ENCODE measurements at places on chromosomes 3 and 15.

- DNase-seq = no peak
Observed at GRCh38 chr3:44237161-44237560, 4.5 kb upstream of the TOPAZ1 start.

DNA sequence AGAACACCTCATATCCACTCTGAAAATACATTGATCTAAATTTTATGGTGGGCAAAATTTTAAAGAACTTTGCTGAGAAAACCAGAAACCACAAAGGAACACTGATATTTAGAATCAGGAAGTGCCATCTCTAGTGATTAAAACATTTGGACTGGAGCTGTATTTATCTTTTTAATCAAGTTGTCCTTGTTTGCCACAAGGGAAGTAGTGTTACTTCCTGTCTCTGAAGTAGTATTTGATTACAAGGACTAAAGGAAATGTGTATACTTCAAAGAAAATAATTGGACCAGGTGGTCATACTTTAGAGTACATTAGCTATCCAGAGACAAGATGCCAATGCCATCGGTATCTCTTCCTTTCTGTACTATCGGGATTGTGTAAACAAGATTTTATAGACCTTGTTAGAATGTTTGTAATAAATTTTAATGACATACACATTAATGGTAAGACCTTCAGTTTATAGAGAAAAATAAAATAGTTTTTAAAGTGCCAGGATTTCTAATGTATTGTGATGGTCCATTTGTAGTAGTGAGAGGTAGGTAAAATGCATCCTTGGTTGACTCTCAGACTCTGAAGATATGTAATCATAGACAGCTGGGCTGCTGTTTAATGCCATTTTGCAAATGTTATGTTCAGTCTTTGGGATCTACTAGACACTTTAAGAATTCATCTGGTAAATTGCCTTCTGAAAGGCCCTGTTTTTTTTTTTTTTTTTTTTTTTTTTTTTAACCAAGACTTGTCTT, 131.9 kb downstream of the B3GALNT1 start:
- no peak for DNase-seq

- DNase-seq = no peak
Observed at GRCh38 chr15:31271224-31271635, 55.4 kb upstream of the KLF13 start.

GRCh38 chr3:5021116-5022092, 42.2 kb downstream of the BHLHE40 start:
- no peak for DNase-seq

DNA sequence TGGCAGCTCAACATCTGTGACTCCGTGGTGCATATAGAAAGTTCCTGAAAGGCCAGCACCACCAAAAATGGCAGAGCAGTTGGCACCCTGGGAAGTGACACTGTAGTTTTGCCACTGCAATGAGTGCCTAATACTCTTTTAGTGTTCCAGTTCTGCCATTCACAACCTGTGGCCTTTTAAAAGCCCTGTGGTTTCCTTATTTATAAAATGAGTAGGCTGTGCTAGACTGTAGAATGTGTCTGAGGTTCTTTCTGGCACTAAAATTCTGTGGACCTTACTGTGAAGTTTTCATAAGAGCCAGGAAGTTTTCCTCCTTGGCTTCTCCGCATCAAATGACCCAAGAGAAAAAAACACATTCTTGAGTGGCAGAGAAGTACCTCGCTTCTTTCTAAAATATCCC, 74.1 kb downstream of the MME start:
- no peak for DNase-seq

DNA sequence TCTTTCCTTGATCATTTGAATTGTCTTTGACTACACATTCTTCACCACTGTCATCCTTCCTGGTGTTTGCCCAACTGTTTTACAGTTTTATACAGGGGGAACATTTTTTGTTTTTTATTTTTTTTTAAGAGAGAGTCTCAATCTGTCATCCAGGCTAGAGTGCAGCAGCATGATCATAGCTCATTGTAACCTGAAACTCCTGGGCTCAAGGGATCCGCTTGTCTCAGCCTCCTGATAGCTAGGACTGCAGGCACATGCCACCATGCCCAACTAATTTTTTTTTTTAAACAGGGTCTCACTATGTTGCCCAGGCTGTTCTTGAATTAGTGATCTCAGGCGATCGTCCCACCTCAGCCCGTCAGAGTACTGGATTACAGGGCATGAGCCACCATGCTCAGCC, 222.6 kb downstream of the BBX start:
- no peak for DNase-seq

DNA sequence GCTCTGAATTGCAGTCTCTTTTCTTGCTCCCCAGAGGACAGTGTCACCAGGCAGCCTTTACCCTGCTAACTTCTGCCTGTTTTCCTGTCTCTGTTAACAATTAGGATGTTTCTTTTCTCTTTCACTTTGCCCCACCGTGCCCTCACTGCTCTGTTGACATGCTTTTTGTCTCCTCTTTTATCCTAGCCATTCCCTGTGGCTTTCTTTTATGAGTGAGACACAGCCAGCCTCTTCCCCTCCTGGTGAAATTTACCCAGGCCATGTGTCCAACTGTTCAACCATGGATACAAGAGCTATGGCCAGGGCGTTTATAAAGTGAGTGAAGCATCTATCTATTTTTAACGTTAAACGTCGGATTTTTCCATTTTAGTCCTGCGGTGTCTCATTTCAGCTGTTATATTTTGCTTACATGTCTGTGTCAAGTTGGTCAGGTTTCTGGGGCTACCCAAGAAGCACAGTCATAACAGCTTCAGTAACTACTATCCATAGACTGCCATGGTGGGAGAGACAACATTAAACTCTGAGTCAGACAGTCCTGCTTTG, 443.2 kb upstream of the AZI2 start:
- DNase-seq = no peak

DNA sequence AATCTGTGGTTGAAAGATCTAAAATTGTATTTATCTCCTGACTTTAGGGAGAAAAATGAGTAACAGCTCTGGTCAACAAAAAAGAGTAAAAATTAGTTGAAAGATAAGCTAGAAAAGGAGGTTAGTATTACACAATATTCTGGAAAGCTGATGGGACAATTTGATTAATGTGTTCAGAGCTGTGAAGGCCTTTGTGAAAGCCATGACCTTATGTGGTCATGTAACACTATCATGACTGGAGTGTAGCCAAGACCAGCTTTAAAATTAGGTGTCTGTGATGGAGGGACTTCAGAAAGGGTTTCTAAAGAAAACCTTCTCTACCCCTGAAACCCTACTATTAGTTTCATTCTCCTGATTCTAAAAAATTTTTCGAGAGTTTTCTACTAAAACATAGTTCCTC, 127.2 kb downstream of the NFKBIZ start:
- DNase-seq = peak; percentile 16

DNA sequence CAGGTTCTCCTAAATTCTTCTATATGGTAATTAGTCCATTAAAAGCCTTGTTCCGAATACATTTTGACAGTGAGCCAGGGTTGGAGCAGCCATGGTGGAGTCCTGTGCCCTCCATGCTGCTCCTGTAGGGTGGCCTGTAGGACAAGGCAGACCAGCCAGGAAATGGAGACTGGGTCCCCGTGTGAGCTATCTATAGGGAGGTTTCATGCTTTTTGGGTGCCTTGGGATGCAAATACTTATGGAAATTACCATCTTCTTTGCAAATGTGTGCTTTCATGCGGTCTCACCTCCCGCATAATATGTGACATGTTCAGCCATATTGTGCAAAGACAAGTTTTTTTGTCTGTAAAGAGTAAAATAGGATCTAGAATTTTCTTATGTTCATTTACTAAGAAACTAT, 58.0 kb upstream of the FURIN start:
- no peak for DNase-seq

GRCh38 chr3:122497425-122497824, 17.3 kb downstream of the KPNA1 start:
- DNase-seq = no peak

DNA sequence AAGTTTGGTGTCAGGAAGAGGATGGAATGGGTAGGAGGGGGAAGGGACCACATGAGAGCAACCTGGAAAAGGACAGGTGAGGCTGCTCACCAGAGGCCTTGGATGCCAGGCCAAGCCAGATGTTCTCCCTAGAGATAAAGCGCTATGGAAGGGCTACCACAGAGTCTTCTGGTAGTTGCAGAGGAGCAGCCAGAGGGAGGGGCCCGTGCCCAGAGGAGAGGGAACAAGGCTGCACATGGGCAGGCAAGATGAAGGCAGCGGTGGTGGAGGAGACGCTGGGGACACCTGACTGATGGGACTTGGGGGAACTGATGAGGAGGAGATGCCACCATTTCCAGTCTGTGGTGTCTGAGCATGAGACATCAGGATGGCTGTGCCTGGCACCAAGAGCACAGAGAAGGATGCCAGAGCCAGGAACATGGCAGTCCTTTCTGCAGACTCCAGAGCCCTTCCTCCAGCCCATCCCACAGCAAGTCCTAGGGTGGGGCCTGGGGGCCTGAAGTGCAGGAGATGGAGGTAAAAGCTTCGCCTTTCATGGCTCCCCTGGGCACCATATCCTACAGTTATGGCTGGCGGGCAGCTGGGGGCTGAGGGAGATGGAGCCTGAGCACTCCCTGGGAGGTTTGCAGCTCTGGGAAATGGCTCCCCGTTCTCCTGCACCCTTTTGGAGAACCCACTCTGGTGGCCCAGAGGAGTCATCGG, 103.0 kb downstream of the ETFA start:
- no peak for DNase-seq

DNA sequence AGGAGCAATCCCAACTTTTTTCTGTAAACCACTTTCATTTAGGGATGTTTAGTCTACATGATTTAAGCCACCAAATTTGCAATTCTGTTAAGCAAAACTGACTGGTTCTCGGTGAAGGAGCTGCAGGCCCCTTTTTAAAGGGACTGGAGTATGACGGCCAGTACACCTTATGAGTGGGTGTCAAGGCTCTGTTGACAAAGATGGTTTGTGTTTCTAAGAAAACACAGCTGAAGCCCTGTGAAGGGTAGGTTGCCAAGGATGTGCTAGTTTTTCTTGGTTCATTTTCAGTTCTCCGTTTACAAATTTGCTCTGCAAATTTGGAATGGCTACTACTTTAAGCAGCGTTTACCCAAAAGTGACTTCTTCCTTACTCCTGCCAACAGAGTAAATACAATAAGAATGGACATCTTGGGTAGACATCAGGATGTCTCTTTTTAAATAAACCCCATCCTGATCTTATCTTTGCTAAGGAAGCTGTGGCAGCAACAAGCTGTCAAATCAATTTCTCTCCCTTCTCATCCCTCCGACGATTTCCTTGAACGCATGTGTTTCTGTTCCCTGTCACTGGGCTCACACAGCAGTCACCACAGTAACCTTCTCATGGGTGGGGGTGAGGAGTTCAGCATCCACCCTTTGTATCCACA, 58.2 kb upstream of the CMTM8 start:
- no peak for DNase-seq

- DNase-seq = no peak
Observed at GRCh38 chr15:65110676-65111292, 4.2 kb downstream of the UBAP1L start.

DNA sequence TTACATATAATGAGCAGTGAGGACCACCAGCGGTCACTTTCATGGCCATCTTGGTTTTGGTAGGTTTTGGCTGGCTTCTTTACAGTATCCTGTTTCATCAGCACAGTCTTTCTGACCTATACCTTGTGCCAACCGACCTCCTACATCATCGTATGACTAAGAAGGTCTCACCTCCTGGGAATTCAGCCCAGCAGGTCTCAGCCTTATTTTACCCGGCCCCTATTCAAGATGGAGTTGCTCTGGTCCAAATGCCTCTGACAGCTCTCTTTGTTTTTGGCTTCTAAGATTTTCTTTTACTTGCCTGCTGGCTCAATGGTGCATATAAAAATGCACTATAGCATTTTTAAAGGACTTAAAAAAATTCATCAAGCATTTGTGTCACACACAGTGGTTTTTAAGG, 3.2 kb upstream of the MME start:
- DNase-seq = no peak

- DNase-seq = no peak
Observed at GRCh38 chr3:100045696-100046095, 68.6 kb downstream of the FILIP1L start.

- no peak for DNase-seq
Observed at GRCh38 chr3:26015752-26016151, 225.9 kb downstream of the OXSM start.

DNA sequence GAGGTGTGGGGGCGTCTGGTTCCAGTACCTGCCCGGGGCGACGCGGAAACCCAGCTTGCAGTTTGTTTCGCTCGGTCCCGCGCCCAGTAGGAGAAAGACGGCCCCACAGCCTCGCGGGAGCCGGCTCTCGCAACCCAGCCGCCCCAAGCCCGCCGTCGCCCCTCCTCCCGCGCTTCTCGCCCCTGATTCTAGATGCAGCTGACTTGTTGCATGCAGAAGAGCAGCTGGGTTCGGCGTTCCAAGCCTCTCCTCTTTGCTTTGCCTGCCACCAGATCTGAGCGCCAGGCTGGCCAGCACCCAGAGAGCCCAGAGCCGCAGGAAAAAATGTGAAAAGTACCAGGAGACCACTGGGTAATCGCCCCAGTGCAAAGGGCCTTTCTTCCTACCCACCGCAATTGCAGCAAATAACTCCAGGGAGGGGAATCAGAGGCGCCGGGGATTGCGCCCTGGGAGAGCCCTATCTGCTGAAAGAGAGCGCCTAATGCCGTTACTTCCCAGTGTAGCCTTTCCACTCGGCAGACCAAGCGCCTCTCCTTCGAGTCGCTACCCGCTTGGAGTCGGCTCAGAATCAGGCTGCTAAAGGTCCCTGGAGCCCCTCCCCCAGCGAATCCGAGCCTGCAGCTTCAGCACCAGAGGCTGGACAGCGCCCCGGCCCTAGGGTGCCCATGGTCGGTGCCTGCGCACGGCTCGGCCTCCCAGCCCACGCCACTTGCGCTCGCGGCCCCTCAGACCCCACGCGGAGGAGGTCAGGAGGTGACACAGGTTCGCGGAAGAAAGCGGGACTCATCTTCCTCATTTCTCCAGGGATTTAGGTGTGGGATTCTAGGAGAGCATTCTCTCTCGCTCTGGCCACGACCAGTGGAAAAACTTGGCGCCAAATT, 15.7 kb upstream of the AEN start:
- no peak for DNase-seq

GRCh38 chr15:78177447-78177873, 28.3 kb downstream of the IDH3A start:
- DNase-seq = peak; percentile 74

DNA sequence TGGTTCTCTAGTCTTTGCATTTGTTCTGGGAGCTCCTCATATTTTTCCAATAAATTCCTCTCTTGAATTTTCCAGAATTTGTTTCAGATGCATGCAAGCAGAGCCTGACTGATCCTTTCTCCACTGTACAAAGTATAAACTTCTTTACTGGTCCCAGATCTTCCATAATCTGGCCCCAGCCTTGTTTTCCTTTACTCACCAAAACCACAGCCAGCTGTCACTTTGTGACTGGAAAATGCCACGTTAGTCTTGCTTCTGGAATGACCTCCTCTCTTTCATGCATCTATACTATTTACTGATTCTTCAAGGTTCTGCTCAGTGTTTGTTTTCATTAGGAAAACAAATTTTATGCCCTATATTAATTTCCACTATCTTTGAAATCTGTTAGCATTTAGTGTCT, 60.4 kb upstream of the SPPL2A start:
- no peak for DNase-seq

GRCh38 chr15:47157827-47158226, 559.5 kb upstream of the SEMA6D start:
- no peak for DNase-seq
